ENCODE measurements at places on chromosomes 13 and 19.

GRCh38 chr19:47411101-47411500 is 8.2 kb downstream of the MEIS3 start:
- DNase-seq = no peak

DNA sequence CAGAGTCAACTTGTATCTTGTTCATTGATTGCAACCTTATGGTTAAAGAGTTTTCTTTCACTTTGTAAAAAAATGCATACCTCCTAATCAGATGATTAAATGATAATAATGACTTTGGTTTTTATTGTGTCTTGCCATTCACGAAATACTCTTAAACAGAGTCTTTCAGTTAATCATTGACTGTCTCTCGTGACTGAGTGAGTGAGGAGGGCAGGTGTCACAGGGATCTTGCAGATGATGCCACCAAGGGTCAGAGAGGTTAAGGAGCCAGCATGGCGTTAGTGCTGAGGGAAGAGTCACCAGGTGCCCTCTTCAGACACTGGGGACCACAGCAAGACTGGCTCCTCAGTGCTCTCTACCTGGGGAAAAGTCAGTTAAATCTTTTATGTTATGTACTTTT is 8.0 kb downstream of the GPATCH1 start:
- no peak for DNase-seq

GRCh38 chr13:56352361-56352760 is 788.4 kb upstream of the PRR20A start:
- DNase-seq = no peak

GRCh38 chr13:108272333-108272732 is 2.8 kb downstream of the TNFSF13B start:
- no peak for DNase-seq
